ENCODE measurements at places on chromosomes 16 and 17.

DNA sequence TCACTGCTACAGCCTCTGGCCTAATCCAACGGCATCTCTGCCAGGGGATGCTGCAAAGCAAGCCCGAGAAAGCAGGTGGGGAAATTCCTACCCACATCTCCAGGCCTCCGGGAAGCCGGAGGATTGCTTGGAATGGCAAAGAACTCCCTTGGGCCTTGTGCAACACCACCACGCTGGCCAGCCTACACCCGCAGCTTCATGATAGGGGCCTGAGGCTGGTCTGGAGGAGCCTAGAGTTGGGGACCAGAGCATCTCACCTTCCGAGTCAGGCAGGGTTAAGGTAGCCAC is 20.3 kb downstream of the GGA3 start:
- no peak for DNase-seq

- DNase-seq, result no peak
These were observed 3.2 kb upstream of the PABPN1L start for GRCh38 chr16:88869673-88869980.

- DNase-seq, result no peak
These were observed 53.9 kb downstream of the MYO1D start for GRCh38 chr17:32822996-32823395.

- DNase-seq, result no peak
These were observed 581.1 kb upstream of the ZFHX3 start for GRCh38 chr16:73629011-73629410.

- no peak for DNase-seq
These were observed 156.5 kb upstream of the KCNJ18 start for GRCh38 chr17:21535686-21536375.

DNA sequence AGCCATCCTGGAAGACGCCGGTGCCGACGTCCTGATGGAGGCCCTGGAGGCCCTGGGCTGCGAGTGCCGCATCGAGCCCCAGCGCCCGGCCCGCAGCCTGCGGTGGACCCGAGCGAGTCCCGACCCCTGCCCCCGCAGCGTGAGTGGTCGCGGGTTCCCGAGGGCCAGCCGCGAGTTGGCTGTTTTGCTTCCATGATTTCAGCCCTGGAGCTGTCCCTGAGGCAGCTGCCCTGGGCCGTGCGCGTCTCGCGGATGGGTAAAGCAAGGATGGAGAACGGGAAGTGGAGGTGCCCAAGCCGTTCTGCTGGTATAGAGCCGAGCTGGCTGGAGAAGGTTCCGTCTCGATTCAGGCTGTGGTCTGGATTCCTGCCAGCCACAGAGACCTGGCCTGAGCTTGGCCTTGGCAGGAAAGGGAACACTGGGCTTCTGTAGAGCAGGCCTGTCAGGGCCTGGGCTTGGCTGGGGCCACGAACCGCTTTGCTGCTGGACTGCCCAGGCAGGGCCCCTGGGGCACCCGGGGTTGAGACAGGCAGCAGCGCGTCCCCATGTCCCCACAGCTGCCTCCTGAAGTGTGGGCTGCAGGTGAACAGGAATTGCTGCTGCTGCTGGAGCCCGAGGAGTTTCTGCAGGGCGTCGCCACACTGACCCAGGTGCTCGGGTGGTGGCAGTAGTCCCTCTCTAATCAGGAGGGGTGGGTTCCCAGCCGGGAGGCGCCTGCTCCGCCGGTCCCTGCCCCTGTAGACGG is 941 bp upstream of the MRPS34 start:
- DNase-seq, result peak; percentile 22

DNA sequence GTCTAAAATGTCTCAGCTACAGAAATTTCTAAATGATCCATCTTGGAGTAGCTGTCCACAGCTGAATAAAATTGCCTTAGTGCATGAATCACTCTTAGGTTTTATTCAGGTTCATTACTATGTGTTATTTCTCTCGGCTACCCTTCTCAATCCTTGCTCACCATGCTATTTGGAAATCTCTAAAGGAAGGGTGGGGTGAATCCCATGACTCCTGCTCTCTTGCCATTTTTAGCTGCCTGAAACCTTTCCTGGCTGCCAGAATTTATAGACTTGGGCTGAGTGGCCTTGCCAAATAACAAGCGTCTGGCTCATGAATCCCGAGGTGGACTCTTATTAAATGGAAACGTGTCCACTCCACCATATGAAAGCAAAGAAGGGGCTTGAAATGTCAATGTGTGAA is 936.1 kb upstream of the SOX9 start:
- DNase-seq, result no peak

GRCh38 chr16:55120826-55121225 is 190.2 kb downstream of the IRX5 start:
- peak; percentile 54 for DNase-seq

- peak; percentile 1 for DNase-seq
These were observed 390.9 kb downstream of the SEC14L1 start for GRCh38 chr17:77531641-77532040.

DNA sequence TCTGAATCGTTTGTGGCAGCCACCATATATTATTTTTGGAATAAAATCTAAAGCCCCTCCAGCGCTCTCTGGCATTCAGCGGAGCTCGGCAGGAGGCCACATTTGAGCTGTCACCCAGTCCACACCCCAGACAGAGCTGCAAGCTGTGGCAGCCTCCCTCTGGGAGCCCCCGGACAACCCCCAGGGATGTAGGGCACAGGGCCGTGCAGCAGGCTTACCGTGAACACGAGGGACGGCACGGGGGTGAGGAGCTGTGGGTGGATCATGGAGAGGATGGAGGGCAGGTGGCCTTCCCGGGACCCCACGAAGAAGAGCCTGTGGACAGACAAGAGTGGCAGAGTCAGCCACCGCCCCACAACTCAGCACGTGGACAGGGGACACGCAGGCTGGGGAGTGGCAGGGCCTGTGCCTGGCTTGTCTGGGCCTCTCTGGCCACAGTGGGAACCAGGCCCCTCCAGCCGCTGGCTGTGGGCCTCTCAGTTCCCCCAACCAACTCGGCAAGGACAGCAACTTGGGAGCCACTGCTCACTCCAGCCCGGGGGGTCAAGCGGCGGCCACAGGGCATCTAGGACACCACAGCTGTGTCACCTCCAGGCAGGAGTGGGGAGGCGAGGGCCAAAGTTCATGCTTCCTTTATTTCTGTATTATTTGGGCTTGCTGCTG is 31.5 kb downstream of the SLC7A5 start:
- DNase-seq, result no peak

GRCh38 chr17:35901631-35902175 is 21.5 kb upstream of the CCL5 start:
- no peak for DNase-seq

GRCh38 chr16:65314627-65315008 is 192.8 kb upstream of the CDH11 start:
- DNase-seq, result no peak

- no peak for DNase-seq
These were observed 18.0 kb downstream of the MAPT start for GRCh38 chr17:45912319-45912718.

DNA sequence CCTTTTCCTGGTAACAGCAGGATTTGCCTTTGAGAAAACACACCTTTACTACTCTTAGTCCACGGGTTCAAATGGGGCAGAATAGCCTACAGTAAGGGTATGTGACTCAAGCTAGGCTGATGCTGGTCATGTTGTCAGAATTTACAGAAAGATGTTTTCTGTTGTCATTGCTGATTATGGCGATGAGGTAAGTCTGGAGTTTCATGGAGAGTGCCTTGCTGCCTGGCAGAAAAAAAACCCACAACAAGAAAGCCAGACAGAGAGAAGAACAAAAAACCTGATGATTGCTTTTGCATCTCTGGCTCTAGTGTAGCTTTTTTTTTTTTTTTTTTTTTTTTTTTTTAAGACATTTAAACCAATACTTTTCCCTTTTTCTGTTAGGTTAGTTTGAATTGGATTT is 47.9 kb downstream of the SLC6A4 start:
- no peak for DNase-seq

DNA sequence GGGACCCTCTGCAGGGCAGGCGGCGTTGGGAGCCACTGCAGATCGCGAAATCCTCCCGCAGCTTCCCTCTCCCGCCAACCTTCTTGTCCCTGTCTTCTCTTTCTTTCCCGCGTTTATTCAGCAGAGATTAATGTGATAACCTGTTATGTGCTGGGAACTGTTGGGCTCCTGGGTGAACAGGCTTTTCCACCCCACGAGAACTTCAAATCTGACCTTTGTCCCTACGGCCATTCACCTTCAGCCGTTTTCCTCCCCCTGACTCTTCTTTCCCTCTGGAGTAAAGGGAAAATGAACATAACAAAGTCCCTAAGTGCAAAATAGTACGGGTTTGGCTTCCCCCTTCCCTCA is 15.2 kb upstream of the KPNA2 start:
- DNase-seq, result no peak

DNA sequence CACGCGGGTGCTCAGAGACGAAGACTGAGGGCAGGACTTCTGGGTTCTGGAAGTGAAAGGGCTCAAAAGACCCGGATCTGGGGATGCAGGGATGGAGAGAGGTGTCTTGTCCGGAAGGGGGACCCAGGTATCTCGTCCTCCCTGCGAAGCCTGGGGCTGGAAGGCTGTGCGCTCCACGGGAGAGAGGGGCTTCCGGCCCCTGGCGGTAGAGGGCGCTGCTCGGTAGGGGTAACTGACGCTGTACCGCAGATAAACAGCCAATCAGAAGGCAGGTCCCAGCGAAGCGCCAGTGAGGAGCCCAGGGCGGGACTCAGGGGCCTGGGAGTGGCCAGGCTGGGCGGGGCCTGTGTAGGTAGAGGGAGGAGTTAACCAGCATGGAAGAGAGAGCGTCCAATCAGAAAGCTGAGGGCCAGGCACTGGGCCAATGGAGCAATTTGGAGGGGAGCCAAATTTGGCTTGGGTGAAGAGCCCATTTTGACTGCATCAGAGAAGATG is 804 bp downstream of the TGFB1I1 start:
- peak; percentile 91 for DNase-seq

DNA sequence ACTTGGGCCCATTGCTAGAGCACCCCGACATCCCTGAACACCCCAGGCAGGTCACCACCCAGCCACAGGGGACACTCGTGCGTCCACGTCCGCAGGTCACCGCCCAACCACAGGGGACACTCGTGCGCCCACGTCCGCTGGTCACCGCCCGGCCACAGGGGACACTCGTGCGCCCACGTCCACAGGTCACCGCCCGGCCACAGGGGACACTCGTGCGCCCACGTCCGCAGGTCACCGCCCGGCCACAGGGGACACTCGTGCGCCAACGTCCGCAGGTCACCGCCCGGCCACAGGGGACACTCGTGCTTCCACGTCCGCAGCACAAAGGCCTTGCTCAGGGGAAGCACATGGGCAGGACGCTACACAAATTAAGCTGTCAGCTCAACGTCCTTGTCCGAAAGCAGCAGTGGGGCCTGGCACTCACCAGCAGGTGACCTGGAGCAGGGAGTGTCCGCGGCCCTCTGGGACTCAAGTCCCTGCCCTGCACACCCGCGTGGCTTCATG is 17.7 kb downstream of the GALNS start:
- no peak for DNase-seq

- DNase-seq, result no peak
These were observed 65.9 kb downstream of the SPACA3 start for GRCh38 chr17:33057564-33057963.

- DNase-seq, result no peak
These were observed 385.9 kb downstream of the CPPED1 start for GRCh38 chr16:12417815-12418211.

DNA sequence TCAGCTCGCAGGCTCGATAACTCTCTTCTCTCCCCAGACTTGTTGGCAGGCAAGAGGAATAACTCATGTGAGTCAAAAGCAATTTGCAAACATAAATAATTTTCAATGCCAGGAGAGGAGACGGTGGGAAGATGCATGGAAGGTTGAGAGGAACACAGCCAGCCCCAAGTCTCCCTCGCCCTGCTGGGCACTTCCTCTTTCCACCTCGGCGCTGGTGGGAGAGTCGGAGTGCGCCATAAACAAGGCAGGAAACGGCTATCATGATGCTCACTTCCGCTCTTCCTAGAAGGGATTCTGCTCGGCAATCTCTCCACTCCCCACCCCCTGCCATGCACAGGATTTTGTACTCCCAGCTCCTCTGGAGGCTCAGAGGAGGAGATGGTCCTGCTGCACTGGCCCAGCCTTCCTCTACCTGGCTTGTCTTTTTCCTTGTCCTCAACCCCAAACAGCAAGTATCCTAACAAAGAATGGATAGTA is 13.0 kb downstream of the CBX4 start:
- DNase-seq, result no peak

DNA sequence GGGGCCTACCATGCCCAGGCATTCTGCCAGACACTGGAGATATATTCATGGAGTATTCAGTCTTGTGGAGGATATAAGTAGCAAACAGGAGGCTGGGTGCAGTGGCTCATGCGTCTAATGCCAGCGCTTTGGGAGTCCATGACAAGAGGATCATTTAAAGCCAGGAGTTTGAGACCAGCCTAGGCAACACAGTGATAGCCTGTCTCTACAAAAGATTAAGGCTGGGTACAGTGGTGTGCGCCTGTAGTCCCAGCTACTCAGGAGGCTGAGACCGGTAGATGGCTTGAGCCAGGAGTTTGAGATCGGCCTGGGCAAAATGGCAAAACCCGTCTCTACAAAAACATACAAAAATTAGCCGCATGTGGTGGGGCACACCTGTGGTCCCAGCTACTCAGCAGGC is 37.7 kb upstream of the CDH3 start:
- no peak for DNase-seq

All from left hindlimb (tissue), 1 donor.